ENCODE measurements at places on chromosomes 2 and 18. TPM values are rescaled to one million over a fixed set of nuclear protein-coding genes. Genes with fewer than 3 reads are reported as not detected.

DNA sequence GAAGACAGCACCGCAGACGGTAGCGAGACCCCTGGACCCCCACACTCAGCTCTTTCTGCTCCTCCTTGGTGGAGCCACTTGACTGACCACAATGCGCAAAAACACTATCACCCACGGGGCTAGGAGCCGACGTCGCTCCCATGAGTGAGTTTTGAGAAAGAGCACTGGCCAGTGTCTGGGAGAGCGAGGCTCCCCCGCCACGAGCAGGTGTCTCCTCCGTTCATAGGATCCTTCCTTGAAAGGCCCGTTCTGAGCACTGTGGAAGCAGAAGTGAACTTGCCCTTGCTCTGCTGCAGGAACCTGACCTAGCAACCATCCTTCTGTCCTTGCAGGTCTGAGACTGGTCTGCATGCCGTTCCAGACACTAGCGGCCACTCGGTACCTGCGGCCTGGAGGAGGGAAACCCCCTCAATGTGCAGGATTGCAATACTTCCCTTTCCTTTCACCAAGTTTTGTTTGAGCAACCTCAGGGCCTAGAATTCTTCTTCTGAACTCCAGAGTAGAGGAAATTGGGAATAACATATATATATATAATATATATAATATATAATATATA lies 12.9 kb upstream of the ZNF516 start:
- H3K4me3 ChIP-seq = no peak overlapping the region
- peaks cover 12% of the 10 kb centered on the region for H3K4me1 ChIP-seq
- no peaks in the 10 kb centered on the region for H3K36me3 ChIP-seq
- no peak for DNase-seq
- H3K27ac ChIP-seq = no peak overlapping the region

GRCh38 chr2:15779381-15780041 lies 160.8 kb upstream of the MYCN start:
- no peak overlapping the region for H3K4me3 ChIP-seq
- no peaks in the 10 kb centered on the region for H3K27me3 ChIP-seq
- H3K36me3 ChIP-seq = no peaks in the 10 kb centered on the region
- no peak overlapping the region for H3K27ac ChIP-seq

Gene PAIP2B
- 7.6 TPM for polyA plus RNA-seq

GRCh38 chr18:62343316-62343715 lies 18.2 kb downstream of the TNFRSF11A start:
- H3K36me3 ChIP-seq = no peaks in the 10 kb centered on the region
- no peak overlapping the region for H3K4me3 ChIP-seq
- H3K4me1 ChIP-seq = peaks cover 62% of the 10 kb centered on the region
- no peak overlapping the region for H3K27ac ChIP-seq
- no peaks in the 10 kb centered on the region for H3K27me3 ChIP-seq
- no peak for DNase-seq

DNA sequence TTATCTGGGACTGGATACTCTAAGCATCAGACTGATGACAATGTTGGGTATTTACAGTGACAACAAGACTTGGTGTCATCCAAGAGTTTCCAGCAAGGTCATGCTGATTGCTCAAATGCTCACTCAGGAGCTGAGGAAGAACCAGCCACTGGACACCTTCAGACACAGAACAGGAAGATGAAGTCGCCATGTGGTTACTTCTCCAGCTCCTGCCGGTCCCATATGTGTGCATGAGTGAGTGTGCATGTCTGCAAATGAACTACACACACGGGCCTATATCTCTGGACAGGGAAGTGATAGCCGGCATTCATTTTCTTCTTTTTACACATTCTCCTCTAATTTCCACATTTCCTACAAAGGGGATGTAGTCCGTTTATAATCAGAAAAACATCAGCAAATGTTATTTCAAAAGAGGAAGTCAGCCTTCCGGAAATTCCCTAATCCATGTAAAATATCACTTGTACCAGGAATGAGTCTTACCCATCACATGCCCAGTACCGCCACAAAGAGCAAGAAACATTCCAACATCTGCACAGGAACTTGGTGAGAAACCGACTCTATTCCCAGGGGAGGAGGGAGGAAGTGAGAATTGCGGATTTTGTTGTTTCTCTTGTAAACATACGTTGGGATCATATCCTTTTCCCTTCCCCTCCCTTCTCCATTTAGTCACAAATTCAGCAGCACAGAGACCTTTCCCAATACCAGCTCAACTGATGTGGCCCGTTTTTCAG lies 10.8 kb downstream of the RFX8 start:
- H3K36me3 ChIP-seq = no peaks in the 10 kb centered on the region
- DNase-seq = no peak
- H3K27me3 ChIP-seq = no peaks in the 10 kb centered on the region
- no peak overlapping the region for H3K4me3 ChIP-seq
- no peak overlapping the region for H3K27ac ChIP-seq

Gene CD302
- polyA plus RNA-seq = 1.4 TPM

DNA sequence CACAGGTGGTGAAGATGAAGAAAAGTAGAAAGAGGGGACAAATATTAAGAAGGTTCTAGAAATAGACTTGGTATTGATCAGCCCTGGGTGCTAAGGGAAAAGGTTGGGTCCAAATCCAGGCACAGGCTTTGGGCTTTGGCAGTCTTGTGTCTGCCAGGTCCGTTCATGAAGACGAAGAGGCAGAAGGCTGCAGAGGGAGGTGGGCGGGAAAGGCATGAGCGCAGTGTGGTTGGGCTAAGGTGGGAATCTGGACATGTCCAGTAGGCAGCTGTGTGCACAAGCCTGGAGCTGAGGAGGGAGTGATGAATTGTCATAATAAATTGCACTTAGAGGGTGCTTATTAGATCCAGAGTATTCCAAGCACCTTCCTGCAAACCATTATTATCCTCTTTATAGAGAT lies 105.7 kb upstream of the TEX51 start:
- no peak for DNase-seq
- no peaks in the 10 kb centered on the region for H3K36me3 ChIP-seq
- no peaks in the 10 kb centered on the region for H3K27me3 ChIP-seq

GRCh38 chr2:84646514-84646913 lies 130.2 kb downstream of the DNAH6 start:
- no peaks in the 10 kb centered on the region for H3K27me3 ChIP-seq
- no peak overlapping the region for H3K4me3 ChIP-seq
- DNase-seq = no peak
- no peaks in the 10 kb centered on the region for H3K36me3 ChIP-seq
- H3K4me1 ChIP-seq = no peaks in the 10 kb centered on the region
- H3K27ac ChIP-seq = no peak overlapping the region

DNA sequence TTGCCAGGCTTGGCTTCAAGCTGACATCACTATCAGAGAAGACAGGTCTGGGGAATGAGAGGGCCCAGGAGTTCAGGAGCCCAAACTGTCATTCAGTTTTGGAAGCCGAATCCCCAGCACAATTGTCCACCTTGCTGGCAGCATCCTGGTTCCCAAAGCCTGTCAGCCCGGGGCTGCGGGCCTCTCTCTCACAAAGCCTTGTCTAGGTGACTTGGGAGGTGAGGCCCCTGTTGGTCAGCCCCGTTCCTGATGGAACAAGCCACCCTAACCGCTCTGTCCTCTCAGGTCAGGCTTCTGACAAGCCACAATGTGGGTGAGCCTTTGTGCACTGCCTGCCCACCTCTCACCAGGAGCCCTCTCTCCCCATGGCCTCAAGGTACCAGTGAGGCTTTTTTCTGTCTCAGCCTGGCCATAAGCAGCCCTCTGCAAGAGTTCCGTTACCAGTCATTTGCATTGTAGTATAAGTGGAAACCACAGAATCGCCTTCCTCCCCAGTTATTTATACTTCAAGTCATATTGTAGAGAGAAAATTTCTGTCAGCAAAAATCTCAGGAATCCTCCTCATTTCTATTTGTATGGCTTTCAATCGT lies 100.6 kb downstream of the MSH2 start:
- H3K4me1 ChIP-seq = no peaks in the 10 kb centered on the region
- peaks cover 7% of the 10 kb centered on the region for H3K36me3 ChIP-seq
- H3K27ac ChIP-seq = no peak overlapping the region
- H3K27me3 ChIP-seq = no peaks in the 10 kb centered on the region
- DNase-seq = no peak

- no peaks in the 10 kb centered on the region for H3K27me3 ChIP-seq
- no peak overlapping the region for H3K27ac ChIP-seq
- peaks cover 55% of the 10 kb centered on the region for H3K4me1 ChIP-seq
- DNase-seq = no peak
These were observed 256.4 kb downstream of the ACKR3 start for GRCh38 chr2:236825989-236826510.

DNA sequence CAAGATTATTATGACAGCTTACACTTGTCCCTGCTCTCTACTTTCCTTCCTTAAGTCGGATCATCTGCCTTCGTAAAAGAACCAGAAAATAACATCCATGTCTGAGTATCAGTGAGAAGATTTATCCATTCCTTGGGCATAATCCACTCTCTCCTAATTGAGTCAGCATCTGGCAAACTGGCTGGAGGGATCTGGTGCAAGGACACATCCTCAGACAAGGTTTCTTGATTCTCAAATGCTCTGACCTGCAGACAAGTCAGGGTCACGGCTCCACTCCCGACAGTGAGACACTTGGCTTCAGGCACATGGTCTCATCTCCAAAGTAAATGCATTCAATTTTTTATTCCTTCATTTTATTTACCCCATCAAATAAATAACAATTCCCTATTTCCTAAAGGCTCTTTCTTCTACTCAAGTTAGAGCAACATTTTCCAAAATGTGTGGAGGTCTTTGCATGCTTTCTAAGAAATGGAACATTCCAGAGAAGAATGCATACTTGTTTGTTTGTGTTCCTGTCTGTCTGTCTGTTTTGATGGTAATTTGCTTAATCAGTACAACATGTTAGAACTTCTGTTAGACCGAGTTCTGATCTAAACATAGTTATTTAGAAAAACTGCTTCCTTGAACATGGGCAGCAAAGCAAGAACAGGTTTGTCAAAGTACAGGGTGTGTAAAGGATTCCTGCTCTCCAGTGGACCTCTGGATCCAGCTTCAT lies 246.9 kb downstream of the IRS1 start:
- H3K27me3 ChIP-seq = no peaks in the 10 kb centered on the region
- H3K27ac ChIP-seq = no peak overlapping the region
- peaks cover 15% of the 10 kb centered on the region for H3K4me1 ChIP-seq
- DNase-seq = no peak
- no peaks in the 10 kb centered on the region for H3K36me3 ChIP-seq
- no peak overlapping the region for H3K4me3 ChIP-seq

Gene ANKRD30B
- not detected for polyA plus RNA-seq

GRCh38 chr2:47034973-47035609 lies 119.5 kb upstream of the MCFD2 start:
- peak overlapping the region; percentile 78 for H3K27ac ChIP-seq
- DNase-seq = peak; percentile 57
- H3K4me1 ChIP-seq = peaks cover 16% of the 10 kb centered on the region
- no peak overlapping the region for H3K4me3 ChIP-seq
- H3K36me3 ChIP-seq = 0 out of 2 replicates have a peak, but pooled peaks cover 2% of the 10 kb centered on the region

GRCh38 chr18:22241921-22242361 lies 72.6 kb downstream of the GATA6 start:
- H3K36me3 ChIP-seq = no peaks in the 10 kb centered on the region
- H3K27me3 ChIP-seq = no peaks in the 10 kb centered on the region
- DNase-seq = no peak
- H3K4me3 ChIP-seq = no peak overlapping the region
- H3K27ac ChIP-seq = no peak overlapping the region

Gene NDC80
- 48.3 TPM for polyA plus RNA-seq

Data from GM23338 (cell line).